ENCODE measurements at places on chromosomes 4 and X.

DNA sequence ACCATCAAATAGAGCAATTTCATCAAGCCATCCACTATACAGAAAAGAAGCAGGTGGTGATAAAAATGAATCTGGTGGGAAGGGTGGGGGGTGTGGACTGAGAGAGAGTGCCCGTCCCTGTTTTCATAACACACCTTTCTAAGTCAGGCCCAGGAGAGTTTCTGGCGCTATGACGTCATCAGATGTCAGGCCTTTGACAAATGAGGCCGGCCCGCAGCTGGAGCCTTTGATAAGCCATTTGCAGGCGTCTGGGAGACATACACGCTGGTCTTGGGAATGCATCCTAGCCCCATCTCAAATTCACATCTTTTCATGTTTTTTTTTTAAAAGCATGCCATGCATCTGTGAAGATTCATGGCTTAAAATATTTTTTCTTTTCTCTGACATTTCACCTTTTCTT lies 404.5 kb downstream of the BCOR start:
- DNase-seq: no peak

DNA sequence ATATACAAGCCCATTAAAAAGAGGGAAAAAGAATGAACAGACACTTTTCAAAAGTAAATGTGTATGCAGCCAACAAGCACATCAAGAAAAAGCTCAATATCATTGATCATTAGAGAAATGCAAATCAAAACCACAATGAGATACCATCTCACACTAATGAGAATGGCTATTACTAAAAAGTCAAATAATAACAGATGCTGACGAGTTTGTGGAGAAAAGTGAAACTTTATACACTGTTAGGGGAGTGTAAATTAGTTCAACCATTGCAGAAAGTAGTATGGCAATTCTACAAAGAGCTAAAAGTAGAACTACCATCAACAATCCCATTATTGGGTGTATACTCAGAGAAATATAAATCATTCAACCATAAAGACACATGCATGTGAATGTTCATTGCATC lies 203.0 kb downstream of the ARAP2 start:
- no peak for DNase-seq

GRCh38 chrX:97155816-97156215 lies 272.1 kb downstream of the RPA4 start:
- no peak for DNase-seq

DNA sequence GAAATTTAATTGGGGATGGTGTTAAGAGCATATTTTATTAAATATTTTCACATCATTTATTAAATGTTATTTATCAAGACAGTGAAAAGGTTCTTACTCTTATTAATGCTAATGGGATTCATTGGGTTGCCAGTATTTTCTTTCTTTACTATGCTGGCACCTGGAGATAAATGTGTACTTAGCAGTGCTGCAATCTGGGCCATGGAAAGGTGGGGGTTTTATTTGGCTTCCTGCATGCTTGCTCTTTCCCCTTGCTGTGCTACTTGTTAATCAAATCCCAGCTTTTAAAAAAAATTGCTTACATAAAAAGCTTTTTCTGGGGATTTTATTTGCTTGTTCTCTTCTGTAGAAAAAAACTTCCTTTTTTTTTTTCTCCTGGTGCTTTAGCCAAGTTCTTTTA lies 48.3 kb downstream of the ZAR1 start:
- no peak for DNase-seq

GRCh38 chr4:752196-752861 lies 46.7 kb downstream of the PCGF3 start:
- DNase-seq: no peak

- DNase-seq: no peak
Measured at GRCh38 chrX:150143721-150144440, 205.6 kb upstream of the EOLA2 start.

DNA sequence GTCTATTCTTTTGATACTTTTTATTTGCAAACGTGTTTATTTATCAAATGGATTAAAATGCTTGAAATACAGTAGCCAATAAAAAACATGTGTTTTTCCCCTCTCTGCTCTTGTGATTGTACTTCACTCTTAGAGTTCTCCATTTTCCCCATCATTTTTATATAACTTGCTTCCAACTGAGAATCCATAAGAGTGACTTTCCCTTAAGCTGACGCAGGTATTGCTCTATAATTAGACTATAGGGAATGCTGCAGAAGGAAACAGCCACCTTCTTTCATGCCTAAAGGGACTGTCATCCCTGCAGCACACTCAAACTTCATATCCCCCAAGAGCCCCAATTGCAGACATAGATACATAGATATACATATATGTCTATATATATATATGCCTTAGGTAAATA lies 456.9 kb downstream of the ADGRL3 start:
- no peak for DNase-seq

DNA sequence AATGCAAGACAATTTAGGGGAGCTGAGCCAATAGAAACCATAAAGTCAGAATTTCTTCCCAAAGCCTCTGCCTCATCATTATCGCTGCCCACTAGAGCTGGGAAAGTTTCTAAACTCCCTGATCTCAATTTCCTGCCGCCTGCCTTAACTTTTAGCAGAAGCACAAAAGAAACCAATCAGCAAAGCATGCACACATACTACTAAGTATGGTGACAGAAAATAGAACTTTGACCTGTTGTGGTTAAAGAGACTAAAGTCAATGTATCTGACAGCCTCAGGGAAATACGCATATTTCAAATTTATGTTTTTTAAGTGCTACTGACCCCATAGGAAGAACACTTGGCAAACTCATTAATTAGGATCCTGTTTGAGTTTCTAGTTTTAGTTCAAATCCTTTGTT lies 10.1 kb downstream of the STK26 start:
- no peak for DNase-seq

- DNase-seq: no peak
Measured at GRCh38 chr4:1283711-1284110, 6.0 kb upstream of the MAEA start.

DNA sequence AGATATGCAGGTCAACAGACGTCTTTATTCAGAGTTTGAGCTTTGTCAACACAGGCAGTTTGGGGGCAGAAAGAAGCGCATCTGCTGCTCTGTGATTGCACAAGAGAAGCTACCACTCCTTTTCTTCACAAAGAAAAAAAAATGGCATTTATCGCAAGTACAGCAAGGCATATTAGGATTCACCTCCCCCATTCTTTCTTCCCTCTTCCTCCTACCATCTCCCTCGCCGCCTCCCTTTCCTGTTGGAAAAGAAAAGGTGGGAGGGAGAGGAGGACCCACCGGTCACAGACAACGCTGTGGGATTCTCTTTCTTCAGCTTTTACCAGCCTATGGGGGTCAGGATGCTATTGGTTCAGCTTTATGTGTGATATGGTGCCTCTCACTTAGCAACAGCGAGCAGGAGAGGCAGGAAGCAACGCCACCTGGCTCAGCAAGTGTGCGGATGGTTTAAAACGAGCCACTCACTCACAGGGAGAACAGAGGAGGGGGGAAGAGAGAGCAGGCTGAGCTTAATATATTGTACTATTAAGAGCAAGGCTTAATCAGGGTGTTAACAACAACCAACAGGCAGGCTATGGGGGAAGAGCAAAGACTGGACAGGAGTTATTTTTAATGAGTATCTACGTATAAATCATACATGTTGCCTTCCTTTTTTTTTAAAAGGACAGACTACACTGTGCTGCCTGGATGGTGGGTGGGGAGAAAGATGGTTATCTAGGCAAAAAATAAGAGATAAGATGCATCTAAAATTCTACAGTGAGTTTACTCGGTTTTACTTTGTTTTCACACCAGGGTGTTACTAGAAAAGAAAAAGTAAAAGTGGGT lies 104.7 kb downstream of the MAML3 start:
- DNase-seq: no peak

DNA sequence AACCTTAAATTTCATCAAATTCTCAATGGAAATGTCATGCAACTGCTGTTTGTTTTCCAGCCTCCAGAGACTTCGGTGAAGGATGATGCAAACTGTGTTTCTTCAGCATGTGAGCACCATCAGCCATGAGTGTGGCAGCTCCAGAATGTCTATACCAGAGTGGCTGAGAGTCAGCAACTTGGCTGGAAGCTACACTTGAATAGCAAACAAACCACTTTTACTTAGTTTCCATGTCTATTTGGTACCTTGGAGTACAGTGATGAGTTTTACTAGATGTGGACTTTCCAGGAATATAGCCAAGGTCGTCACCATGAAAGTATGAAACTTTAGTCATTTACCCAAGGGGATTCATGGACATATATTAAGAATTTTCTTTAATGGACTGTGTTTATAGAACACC lies 4.3 kb upstream of the IL21 start:
- DNase-seq: no peak

DNA sequence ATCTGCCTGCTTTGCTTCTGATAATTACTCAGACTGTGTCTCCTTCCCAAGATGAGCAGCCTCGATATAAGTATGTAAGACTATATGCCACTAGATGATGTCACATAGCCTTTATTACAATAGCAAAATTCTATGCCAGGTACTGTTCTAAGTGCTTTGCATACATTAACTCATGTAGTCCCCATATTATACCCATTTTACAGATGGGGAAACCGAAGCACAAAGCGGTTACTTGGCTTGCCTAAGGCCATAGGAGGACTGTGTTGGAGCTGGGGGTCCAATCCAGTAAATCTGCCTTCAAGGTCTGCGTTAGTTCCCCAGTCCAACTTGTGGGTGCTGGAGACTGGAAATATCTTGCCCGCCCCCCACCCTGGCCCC lies 826 bp upstream of the SCML1 start:
- DNase-seq: no peak

DNA sequence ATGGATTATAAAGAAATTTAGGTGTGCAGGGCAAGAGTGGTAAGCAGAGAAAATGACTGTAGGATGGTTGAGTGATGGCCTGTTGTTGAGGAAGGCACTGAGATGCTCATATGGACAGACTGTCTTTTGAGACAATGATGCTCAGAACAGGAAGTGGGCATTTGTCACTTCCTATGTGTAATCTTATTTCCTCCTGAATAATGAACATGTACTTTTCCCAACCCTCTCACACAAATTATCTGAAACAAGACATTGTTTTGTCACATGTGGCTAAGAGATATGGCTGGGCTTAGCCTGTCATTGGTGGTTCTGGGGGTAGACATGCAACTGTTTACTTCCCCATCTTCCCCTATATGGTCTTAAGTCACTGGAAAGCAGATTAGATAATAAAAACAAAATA lies 240.5 kb downstream of the CFAP47 start:
- DNase-seq: no peak

- DNase-seq: peak; percentile 23
Measured at GRCh38 chrX:139213241-139213709, 317.3 kb upstream of the F9 start.

DNA sequence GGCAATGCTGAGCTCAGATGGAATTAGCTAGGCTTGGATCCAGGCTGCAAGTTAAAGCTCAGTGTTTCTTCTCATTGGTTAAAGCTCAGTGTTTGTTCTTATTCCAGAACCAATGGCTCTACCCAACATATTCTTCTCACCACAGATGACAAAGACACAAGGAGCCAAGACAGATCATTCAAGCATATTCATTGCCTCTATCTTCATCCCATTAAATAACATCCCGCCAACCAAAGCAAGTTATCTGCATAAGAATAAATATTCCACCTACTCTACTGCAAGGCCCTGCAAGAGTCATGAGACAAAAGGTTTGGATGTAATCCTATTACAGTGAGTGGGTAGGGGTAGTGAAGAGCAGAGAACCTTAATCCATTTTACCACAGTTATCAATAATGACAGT lies 766.5 kb downstream of the C4orf33 start:
- DNase-seq: no peak

- DNase-seq: no peak
Measured at GRCh38 chr4:79620617-79621016, 212.6 kb upstream of the GK2 start.

- DNase-seq: no peak
Measured at GRCh38 chrX:12434493-12434892, 296.2 kb downstream of the FRMPD4 start.

- DNase-seq: no peak
Measured at GRCh38 chr4:20580907-20581306, 119.4 kb upstream of the PACRGL start.

- DNase-seq: no peak
Measured at GRCh38 chr4:141347684-141348083, 127.0 kb downstream of the ZNF330 start.

- no peak for DNase-seq
Measured at GRCh38 chr4:151012376-151012775, 2.7 kb downstream of the LRBA start.

- DNase-seq: no peak
Measured at GRCh38 chr4:141654098-141654497, 17.7 kb downstream of the IL15 start.

DNA sequence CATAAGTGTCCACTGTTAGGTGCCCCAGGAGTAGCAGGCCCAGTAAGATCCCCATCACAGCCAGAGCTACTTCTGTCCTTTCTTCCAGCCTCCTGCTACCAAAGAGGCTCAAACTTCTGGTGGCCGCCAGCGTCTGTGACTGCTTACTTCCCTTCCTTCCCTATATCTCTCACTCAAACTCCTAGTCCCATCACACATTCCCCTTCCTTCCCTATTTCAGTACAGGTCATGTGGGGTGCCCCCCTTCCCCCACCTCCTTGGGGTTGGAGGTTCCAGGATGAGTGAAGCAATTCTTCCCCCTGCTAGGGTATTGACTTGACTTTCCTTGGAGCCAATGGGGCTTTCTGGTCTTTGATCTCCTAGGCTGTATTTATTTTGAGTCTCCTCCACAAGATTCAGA lies at the start of gene VSIG4:
Gene VSIG4 (minus strand): TSS at position 137 of the 400 bp plus-strand sequence. CDS start 82 bp downstream, at position 55.
- peak; percentile 53 for DNase-seq

- no peak for DNase-seq
Measured at GRCh38 chrX:114924856-114925255, 92.6 kb downstream of the IL13RA2 start.

DNA sequence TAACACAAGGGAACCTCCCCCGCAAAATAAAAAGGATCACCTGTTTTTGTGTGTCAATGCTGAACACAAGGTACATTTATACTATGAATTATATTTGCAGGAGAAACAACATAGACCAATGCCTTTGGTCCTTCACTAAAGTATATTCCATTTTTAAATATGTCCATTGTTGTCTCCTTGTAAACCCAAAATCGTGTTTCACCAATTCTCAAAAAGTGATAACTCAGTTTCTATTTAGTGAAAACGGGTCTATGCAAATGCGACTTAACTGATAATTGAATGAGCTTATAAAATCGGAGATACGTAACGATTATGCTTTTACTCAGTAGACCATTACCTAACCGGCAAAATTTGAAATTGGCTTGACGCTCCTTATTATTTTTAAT lies 2.1 kb downstream of the BRWD3 start:
- no peak for DNase-seq

- no peak for DNase-seq
Measured at GRCh38 chr4:97910005-97910404, 233.3 kb downstream of the STPG2 start.

- no peak for DNase-seq
Measured at GRCh38 chrX:50818986-50819385, 5.0 kb upstream of the SHROOM4 start.
